ENCODE measurements at places on chromosomes 2 and 18. TPM values are rescaled to one million over a fixed set of nuclear protein-coding genes. Genes with fewer than 3 reads are reported as not detected.

- no peak for DNase-seq
Observed at GRCh38 chr2:12051831-12052230, 305.4 kb downstream of the LPIN1 start.

DNA sequence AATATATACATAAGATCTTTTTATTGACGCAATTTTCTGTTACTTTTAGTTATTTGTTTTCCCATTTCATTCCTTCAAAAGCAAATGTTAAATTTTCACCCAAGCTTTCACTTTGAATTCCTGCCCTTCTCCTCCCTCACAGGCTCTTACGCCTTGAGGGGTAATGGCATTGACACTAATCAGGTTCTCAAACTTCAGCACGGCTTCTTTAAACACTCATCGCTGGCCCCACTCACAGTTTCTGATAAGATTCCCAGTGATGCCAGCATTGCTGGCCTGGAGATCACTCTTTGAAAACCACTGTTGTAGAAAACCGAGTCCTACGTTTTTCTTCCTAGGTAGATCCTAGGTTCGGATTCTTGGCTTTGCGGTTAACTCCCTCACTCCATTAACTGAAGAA is 105.6 kb upstream of the EPB41L3 start:
- DNase-seq = no peak

GRCh38 chr18:5955861-5956260 is 60.5 kb upstream of the TMEM200C start:
- DNase-seq = no peak

CFAP53 gene
- 0.16 TPM for total RNA-seq

DSC2 gene
- 24.5 TPM for total RNA-seq
